ENCODE measurements at places on chromosomes 5 and 9. TPM values are rescaled to one million over a fixed set of nuclear protein-coding genes. Genes with fewer than 3 reads are reported as not detected.

The HMCN2 gene
- not detected for total RNA-seq

The HTR1A gene
- not detected for total RNA-seq

The TAF11L4 gene
- total RNA-seq: not detected

The PCDHA9 gene
- total RNA-seq: 0.25 TPM

The PCDHGB1 gene
- total RNA-seq: 0.19 TPM

The SLC27A4 gene
- 18.8 TPM for total RNA-seq

The WNT8A gene
- not detected for total RNA-seq

DNA sequence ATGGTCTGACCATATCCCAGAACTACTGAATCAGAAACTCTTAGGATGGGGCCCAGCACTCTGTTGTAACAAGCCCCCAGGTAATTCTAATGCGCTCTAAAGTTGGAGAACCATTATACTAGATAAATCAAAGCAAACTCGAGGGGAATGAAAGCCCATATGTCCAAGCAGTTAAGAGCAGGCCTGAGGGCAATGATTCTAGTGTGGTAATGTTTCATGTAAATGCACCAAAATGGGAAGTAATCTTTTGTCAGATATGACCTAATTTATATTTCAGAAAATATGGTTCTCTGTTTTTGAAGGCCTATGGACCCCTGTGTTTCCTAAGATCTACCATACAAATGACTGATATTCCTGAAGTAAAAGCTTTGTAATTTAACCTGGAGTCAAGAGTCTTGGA is 108.0 kb upstream of the PTGER4 start:
- DNase-seq: no peak

- no peak for DNase-seq
Measured at GRCh38 chr9:16787724-16788123, 82.7 kb downstream of the BNC2 start.

DNA sequence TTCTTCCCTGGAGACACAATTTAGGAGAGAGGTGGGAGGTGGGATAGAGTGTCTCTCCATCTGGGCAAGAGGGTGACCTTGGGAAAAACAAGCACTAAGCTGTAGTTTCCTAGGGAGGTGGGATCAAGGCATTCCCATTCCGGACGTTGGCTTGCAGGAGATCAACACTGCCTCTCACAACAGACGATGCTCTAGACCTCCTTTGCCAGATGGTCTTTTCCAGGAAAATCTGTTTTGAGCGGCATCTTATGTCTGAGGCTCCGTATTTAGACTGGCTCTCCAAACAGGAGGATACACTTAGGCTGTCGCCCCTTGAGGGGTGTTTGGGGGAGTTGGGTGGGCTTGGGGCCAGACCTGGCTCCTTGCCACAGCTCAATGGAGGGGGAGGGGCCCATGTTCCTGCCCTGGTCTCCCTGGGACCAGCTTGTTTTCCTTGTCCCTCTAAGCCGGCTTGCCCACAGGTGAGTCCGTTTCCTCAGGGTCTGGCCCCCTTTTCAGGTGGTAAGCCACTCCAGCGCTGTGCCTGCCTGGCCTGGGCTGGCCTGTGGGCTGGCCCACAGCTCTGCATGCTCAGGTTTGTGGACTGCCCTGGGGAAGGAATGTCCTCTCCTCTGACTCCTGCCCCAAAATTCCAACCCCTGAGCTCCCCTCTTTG is 2.4 kb downstream of the PSD2 start:
- no peak for DNase-seq

DNA sequence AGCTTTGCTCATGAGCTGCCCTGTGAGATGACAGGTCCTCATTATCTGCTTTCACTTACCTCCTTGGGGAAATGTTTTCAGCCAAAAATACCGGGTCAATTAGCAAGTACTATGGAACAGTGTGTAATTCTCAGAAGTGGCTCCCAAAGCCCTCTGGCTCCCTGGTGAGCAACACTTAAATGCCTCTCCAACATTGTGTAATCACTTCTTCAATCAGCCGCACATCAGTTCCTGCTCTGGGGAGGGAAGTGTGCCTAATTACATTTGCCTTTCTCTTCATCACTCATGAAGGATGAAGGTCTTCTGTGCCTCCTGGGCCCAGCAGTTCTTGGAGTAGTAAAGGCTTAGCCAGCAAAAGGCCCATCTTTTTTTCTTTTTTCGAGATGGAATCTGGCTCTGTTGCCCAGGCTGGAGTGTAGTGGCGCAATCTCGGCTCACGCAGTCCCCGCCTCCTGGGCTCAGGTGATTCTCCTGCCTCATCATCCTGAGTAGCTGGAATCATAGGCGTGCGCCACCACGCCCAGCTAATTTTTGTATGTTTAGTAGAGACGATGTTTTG is 23.1 kb downstream of the NIM1K start:
- DNase-seq: peak; percentile 46

GRCh38 chr5:160957312-160957861 is 105.4 kb upstream of the ATP10B start:
- no peak for DNase-seq

DNA sequence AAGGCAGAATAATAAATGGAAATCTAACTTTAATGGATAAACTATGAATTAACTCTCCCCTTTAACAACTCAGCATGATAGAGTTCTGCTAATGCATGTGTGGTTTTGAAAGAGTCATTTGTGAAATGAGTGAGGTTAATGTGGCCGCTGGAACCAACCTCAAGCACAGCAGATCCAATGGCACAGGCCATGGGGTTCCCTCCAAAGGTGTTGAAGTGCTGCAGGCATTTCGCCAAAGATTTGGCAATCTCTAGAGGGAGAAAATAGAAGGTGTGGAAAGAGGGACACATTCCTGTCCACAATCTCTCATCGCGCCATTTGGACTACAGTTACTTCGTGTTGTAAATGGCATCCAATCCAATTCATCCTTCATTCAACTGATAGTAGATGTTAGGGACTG is 35.0 kb downstream of the AGXT2 start:
- peak; percentile 42 for DNase-seq

DNA sequence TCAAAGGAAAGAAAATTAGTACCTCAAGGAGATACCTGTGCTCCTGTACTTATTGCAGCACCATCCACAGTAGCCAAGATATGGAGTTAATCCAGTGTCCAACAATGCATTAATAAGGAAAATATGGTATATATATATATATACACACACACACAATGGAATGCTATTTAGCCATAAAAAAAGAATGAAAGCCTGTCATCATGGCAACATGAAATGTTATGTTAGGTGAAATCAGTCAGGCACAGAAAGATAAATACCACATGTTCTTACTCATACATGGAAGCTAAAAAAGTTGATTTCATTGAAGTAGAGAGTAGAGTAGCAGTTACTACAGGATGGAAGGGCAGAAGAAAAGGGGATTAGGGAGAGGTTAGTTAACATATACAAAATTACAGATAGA is 601.5 kb downstream of the ANXA1 start:
- no peak for DNase-seq

DNA sequence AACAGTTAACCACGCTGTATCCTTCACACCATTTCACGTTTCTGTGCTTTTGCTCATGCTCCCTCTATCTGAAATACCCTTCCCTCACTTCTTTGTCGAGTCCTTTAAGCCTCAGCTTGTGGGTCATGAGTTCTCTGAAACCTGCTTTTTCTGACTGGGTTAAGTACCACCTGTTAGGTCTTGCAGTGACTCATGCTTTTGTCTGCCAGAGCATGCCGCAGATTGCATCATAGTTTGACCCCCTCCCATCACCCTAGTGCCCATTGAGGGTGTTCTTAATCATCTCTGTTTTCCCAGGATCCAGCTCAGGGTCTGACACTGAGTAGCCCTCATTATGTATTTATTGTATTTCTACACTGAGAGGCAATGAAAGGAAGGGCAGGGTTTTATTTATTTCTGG is 190.2 kb downstream of the ASTN2 start:
- DNase-seq: peak; percentile 37

GRCh38 chr9:70052768-70053167 is 9.1 kb downstream of the MAMDC2 start:
- peak; percentile 47 for DNase-seq

DNA sequence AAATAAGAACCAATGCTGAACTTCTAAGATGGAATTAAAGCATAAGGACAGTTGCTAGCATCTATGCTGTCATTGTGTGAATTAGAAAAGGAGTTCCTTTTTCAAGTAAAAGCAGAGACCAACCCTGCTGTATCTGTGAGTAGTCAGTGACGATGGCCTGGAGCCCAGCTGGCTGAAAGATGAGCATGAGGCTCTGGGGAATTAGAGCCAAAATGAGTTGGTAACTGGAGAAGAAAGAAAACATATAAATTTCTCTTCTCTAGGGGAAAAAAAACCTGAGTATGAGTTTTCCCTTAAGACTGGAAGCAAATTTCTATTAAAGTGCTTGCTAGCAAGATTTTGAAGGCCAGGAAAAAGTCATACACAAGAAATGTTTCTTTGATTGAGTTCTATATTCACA is 1.6 kb upstream of the SPZ1 start:
- DNase-seq: no peak

DNA sequence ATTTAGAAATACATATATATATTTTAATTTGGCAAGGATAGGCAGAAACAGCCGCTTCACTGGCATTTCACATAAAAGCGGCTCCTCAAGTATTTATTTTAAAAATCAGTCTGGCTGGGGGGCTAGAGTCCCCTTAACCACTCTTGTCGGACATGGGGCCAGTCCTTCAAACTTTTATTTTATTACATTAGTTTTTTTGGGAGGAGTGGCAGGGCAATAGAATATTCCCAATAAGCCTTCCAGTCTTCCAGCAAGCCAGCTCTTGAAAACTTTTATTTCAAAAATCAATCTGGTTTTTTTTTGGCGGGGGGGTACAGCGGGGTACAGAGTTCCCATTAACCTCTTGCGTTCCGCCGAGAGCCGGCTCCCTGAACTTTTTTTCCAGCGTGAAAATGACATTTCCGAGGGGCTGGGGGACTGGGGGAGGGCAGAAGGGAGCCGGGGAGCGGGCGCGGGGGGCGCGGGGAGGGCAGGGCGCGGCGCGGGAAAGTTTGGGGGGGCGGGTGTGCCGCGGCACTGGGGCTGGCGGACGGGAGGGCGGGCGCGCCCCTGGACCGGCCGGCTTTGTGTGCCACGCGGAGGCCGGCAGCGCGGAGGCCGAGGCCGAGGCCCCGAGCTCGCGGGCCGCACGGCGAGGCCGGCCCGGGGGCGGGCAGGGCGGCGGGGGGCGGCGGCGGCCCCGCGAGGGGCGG is 504 bp upstream of the ZNF618 start:
- peak; percentile 11 for DNase-seq

DNA sequence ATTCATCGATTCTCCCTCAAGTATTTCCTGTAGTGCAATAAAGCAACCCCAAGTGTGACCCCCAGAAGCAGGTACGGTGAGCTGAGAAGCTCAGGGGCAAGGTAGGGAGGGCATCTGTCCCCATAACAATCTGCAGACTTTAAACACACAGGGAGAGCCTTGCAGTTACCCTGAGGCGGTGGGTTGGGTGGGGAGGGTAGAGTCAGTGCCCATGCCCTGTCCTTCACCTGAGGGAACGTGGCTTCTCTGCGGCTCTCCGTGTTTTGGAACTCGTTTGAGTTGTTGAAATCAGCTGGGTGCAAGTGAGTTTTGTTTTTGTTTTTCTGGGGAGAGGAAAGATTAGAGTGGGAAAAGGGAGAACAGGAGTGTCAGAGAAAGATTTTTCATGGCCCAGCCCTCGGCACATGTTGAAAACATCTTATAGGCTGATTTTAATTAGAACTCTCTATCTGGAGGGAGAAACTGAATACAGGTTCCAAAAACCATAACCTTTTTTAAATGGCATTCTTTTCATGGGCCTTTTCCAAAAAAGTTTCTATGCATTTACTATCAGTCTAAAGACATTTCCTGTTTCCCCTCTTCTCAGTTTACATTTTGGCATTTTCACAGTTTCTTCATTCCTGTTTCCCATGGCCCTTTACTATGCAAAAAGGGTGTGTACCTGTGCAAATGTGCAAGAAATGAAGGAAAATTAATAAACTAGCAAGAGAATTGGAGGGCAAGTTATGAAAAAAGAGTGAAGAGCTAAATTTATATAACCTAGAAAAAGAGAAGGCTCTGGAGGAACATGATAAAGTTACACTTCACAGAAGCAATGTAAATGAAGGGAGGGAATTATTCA is 266.5 kb upstream of the VLDLR start:
- no peak for DNase-seq

DNA sequence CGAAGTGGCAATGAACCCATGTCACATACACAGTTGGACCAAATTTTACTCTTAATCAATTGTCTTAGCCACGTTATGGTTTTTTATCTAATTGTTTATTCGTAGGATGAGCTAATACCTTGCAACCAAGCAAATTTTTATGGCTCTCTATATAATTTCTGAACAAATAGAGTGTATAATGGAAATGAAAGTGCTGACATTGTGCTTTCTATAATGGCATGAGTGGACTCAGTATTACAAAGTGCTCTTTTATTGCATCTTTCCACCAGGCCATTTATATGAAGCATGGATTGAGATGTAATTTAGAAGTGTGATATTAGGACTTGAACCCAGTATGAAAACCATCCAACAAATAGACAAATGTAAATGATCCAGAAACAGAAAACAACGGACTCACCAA is 1096.0 kb downstream of the DTWD2 start:
- no peak for DNase-seq

- DNase-seq: peak; percentile 25
Measured at GRCh38 chr5:98205691-98206461, 567.6 kb upstream of the RGMB start.

DNA sequence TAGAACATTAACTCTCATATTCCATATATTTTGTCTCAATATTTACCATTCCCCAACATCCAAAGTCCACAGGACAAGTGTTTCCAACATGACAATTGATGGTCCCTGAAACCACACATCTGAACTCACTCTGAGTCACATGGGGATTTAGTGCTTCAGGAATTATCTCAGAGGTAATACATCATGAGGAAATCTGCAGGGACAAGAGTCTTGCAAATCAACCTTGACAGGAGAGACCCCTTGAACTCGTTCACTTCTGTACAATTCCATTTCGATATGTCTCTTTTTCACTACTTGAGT is 119.7 kb upstream of the ABCA1 start:
- no peak for DNase-seq

- DNase-seq: no peak
Measured at GRCh38 chr9:91275655-91276054, 86.1 kb downstream of the AUH start.

DNA sequence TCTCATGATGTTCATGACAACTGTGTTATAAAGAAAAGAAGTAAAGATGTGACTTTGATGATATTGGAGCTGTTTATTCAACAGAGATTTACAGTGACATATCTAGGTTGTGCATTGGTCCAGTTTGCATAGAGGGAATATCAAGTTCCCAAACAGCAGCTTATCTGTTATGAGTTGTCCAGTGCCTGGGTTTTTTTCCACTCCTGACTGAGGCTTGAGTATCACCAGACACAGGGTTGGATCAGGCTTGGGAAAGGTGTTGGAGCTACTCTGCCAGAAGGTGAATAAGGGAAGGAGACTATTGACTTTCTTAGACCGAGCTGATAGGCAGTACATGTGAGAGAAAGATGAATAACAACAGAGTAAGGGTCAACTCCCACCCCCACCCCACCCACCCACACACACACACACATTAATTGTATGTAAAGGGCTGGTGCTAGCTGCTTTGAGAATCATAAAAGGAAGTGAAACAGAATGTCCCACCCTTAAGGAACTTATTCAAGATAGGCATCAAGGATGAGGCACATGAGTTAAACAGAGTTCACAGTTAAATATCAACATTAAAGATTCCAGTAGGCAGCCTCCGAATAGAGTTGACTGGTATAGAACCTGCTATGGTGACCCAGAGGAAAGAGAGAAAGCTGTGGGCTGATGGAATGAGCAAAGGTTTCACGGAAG is 33.0 kb upstream of the RASGRF2 start:
- DNase-seq: no peak

Data from MCF 10A (cell line).